Activated naive CD4-positive, alpha-beta T cell (primary cell): ENCODE measurements at places on chromosomes 1 and 21.

GRCh38 chr1:99544328-99544727 lies 101.6 kb upstream of the PALMD start:
- no peak for DNase-seq

GRCh38 chr1:244173769-244174168 lies 122.7 kb downstream of the ZBTB18 start:
- DNase-seq: no peak

DNA sequence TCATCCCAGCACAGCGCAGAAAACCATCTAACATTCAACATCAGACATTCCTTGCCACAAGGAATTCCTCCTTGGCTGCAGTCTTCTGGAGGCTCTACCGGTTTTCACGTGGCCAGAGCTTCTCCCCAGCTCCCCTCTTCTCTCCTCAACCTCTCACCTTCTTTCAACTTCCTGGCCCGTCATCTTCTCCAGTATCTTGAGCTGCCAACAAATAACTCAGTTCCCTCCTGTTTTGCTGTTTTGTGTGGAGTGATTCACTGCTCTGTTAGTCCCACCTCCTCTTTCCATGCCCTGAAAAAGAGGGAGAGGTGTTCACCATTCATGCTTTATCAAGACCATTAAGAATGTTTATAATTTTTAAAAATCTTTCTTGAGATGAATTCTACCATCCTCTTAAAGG lies 32.6 kb downstream of the PIGM start:
- no peak for DNase-seq

DNA sequence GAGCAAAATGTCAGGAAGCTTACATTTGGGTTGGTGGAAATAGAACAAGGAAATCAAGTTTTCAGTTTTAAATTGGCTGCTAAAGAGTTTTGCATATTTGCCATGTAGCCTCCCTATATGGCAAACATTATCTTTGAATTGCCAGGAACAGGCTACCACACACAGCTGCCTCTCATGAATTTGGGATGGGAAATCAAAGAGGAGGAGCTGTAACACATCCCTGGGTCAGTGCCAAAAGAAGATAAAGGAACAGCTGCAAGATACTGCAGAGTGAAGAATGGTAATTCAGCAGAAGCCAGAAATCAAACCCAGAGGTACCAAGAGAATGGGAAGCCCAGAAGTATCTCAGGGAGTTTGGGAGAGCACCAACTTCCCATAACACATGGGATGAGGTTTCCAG lies 18.6 kb upstream of the RASAL2 start:
- no peak for DNase-seq
